ENCODE measurements at places on chromosomes 3 and 15. TPM values are rescaled to one million over a fixed set of nuclear protein-coding genes. Genes with fewer than 3 reads are reported as not detected.

- no peak for DNase-seq
These were observed 834.5 kb upstream of the NECTIN3 start for GRCh38 chr3:110236976-110237610.

Gene SLC7A14
- total RNA-seq, result 2.8 TPM

- no peak for DNase-seq
These were observed 137.7 kb upstream of the EOMES start for GRCh38 chr3:27859821-27860220.

- peak; percentile 40 for DNase-seq
These were observed 64.2 kb downstream of the SCAPER start for GRCh38 chr15:76840830-76841460.

DNA sequence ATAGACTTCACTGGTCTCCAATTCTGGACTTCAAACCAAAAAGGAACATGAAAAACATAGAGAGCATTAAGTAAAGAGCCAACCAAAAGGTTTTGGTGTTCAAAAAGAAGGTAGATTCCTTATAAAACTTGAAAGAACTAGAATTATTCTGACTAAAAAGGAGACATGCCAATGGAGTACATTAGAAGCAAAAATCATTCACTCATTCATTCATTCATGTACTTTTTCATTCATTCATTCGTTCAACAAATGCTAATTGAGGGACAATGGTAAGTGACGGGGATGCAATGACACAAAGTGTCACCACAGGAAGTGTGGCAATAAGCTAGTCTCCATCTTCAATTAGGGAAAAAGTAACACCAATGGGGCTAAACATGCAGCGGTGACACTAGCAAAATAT, 181.0 kb upstream of the ATP11B start:
- DNase-seq, result no peak

GRCh38 chr15:89783111-89783860, 7.2 kb downstream of the MESP2 start:
- no peak for DNase-seq

Gene XCR1
- not detected for total RNA-seq

DNA sequence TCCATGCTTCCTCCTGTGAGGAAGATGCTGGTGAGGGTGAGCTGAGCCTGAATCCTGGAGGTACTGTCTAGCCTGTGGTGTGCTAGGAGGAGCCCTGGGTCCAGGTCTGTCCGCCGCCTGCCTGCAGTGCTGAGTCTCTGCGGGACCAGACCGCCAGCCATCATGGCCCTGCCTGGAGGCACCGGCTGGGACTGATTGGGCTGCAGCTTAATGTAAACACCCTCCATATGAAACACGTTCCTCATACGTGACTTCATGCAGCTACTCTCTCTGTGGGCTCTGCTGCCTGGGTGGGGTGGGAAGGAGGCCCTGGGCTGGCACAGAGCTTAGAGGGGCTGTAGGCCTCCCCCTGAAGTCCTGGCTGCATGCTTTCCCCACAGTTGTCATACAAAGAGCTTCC, 67.4 kb downstream of the FBLN2 start:
- DNase-seq, result no peak

DNA sequence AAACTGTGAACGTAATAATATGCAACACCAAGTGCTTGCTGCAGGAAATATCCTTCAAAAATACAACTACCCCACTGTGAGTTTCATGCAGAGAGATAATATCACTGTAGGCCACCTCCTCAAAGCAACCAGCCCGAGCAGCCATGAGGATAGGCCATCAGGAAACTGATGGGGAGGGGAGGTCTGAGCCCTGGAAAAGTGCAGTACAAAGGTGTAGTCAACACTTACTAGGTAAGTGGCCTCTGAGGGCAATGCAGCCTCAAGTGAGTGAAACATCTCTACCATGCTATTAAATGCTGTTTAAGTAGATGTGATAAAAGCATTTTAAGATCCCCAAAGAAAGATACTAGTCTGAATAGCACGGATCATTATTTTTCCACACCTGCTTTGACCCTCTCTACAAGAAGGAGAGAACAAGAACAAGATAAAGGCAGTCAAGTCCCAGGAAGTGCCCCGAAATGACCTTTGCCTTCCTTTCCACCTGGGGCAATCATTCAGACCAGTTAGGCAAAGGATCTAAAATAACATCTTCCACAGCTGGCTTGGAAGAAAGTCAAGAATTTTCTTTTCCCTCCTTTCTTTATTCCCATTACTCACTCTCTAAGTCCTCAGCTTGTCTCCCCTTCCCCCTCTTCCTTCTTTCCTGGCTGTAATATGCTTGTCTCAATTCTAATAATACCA, 62.8 kb downstream of the FMN1 start:
- DNase-seq, result peak; percentile 77

- DNase-seq, result no peak
These were observed 35.9 kb upstream of the DNAJC13 start for GRCh38 chr3:132381348-132381944.

DNA sequence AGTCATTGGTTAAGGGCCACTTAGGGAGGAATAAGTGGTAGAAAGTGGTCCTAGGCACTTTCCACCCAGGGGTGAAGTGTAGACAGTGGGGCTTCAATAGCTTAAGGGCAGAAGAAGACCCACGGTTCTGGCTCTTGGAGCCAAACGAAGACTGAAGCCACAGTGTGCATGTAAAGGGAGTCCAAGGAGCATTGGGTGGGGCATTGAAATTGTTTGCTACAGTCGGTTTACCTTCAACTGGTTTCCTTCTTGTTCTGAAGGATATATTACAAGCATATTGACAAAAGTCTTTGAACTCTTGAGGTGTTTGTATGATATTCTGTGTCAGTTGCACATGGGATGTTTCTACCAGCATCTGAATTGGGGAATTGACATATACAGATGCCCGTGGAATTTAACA, 166.5 kb upstream of the CTDSPL start:
- no peak for DNase-seq

DNA sequence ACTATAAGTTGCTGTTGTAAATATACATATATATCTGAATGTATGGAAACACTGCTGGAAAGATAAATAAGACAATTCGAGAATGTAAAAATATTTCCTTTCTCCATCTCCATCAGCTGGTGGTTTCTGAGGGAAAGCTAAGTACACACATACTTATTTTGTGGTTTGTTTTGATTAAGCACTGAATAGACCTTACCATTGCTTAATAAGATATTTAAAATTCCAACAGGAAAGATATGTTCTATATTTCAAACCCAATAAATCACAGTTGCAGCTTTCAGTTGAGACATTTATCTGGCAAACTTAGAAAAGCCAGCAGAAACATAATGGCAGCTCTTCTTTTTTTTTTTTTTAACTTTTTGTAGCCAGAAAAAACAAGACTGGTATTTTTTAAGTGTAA, 160.4 kb downstream of the VGLL3 start:
- peak; percentile 4 for DNase-seq

DNA sequence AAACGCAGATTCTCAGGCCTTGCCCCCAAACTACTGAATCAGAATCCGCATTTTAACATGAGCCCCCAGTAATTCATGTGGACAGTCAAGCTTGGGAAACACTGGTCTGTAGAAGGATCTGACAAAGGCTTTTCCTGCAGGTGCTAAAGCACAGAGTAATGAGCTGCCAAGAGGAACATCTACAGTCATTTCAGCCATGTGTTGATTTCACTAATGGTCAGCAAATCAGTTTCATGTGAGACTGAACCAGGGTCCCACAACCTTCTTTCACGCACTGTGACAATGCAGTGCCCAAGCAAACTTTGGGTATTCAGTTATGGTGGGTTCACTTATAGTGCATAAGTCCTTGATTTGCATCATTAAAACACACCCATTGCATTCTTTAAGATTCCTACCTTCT, 237.6 kb downstream of the TUSC7 start:
- DNase-seq, result no peak

DNA sequence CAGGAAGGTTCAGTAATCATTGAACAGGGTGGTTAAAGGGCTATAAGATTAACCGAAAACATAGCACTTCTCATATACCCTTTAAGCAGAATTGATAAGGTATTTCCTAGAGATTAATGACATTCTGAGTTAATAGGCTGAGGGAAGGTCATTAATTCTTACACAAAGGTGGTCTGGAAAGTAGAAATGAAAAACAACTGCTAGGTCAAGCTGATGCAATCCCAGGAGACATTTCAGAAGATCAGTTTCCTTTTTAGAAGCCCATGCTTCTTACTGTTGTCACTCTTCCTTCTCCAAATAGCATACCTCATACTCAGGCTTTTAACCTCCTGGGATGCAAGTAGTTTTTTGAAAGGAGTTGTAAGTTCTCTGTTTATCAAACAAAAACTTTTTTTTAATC, 8.8 kb downstream of the FILIP1L start:
- no peak for DNase-seq

Gene FGD5
- total RNA-seq, result 0.05 TPM

GRCh38 chr3:169299889-169300288, 363.6 kb downstream of the MECOM start:
- peak; percentile 29 for DNase-seq

Gene KCNAB1
- 0.05 TPM for total RNA-seq

GRCh38 chr15:92069308-92070250, 216.1 kb downstream of the SLCO3A1 start:
- DNase-seq, result peak; percentile 90

GRCh38 chr3:10548992-10549391, 43.6 kb upstream of the ATP2B2 start:
- peak; percentile 66 for DNase-seq

DNA sequence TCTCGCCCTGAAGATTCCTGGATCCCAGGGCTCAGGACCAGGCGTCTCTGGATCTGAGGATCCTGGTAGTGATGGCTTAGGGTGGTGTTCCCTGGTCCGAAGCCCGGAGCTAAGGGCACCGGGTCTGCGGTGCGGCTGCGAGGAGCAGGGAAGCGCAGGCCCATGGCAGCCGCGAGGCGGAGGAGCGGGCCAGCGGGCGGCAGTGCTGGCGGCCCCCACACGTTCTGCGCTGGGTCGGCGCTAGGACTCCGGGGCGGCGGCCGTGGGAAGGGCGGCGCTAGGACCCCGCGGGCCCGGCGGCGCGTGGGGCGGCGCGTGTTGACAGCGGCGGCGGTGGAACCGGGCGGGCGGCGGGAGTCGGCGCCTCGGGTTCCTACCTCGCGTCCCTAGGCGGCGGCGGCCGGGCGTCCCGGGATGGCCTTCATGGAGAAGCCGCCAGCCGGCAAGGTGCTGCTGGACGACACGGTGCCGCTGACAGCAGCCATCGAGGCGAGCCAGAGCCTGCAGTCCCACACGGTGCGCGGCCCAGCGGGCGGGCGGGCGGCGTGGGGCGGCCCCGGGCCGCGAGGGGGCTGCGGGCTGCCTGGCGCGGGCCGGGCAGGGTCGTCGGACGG, at the start of gene PXK:
Gene PXK, plus strand, starts transcription at position 318 of the 614 bp plus-strand sequence. Its CDS starts 97 bp downstream, at position 415.
- peak; percentile 60 for DNase-seq

DNA sequence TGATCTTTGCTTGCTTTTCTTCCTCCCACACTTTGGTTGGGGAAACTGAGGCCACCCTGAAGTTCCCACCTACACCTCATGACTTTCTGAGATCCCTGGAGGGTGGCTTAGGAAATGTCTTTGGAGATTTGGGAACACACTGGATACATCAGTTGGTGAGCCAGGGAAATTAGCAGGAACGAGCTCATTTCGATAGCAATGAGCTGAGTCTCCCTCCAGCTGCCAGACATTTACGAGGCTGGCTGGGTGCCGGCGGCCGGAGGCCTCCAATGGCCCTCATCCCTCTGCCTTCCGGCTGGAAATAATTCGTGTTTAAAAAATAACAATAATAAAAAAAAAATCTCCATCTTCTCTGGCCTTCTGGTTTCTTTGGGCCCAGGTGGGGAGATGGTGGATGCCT, 38.8 kb downstream of the SMAD6 start:
- peak; percentile 84 for DNase-seq

- no peak for DNase-seq
These were observed 33.1 kb downstream of the KLHL25 start for GRCh38 chr15:85761635-85762034.

Gene RTP1
- not detected for total RNA-seq

DNA sequence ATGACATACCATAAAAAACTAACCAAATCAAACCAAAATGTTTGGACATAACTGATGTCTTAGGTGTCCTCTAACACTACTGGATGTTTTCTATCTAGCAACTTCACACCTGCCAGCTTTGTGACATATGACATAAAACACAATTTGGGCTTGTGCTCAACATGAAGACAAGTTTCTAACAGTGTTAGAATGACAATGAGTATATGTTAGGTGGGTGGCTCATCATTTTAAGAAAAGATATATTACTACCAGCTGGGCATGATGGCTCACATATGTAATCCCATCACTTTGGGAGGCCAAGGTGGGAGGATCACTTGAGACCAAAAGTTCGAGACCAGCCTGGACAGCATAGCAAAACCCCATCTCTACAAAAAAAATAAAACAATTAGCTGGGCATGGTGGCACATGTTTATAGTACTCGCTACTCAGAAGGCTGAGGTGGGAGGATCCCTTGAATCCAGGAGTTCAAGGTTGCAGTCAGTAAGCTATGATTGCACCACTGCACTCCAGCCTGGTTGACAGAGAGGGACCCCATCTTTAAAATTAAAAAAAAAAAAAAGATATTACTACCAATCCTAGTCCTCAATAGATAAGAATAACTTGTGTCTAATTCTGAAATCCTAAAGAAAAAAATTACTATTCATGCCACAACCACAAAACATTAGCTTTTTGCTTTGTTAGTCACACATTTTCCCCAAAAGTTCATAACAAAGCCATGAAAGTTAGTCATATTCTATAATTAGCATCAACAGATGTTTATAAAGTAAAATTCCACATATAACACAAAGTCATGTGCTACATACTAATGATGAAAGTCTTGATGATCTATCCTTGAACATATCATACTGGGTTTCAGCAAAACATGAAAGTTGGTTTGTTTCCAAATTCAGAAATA, 59.9 kb downstream of the LRRFIP2 start:
- peak; percentile 75 for DNase-seq

Gene TGM4
- total RNA-seq, result not detected

Gene AMIGO3
- total RNA-seq, result 5.5 TPM

Gene CCDC191
- total RNA-seq, result 1.5 TPM

DNA sequence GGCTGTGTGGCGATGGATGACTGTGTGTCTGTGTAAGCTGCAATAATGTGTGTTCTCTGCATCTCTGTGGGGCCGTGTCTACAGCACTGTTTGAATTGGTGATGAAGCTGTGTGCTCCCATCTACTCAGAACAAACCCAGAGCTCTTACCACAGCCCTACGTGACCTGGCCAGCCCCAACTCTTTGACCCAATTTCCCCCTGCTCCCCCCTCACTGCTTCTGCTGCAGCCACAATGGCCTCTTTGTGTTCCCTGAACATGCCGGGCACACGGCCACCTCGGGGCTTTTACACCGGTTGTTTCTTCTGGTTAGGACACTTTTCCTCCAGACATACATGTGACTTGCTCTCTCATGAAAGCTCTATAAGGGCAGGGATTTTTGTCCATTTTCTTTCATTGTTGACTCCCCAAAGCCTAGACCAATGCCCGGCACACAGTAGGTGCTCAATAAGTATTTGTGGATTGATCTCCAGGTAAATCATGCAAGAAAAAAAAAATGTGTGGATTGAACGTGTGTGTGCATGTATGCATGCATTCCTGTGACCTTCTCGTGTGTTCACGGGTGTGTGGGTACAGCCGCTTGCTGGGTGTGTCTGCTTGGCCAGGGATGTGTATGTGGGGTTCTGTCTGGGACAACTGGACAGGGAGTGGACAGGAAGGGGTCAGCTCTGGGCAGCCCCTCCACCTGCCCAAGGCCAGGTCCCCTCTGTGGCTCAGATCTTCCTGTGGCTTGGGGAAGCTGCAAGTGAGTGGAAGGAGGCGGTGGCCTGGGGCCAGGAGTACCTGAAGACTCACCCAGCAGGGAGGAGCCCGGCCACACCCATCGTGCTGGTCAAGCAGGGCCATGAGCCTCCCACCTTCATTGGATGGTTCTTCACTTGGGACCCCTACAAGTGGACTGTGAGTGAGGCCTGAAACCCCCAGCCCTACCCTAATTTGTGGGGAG, 14.8 kb downstream of the VILL start:
- DNase-seq, result no peak

Measured in M059J (cell line).